Vagina (tissue), 2 donors: ENCODE measurements at places on chromosomes 4 and X.

DNA sequence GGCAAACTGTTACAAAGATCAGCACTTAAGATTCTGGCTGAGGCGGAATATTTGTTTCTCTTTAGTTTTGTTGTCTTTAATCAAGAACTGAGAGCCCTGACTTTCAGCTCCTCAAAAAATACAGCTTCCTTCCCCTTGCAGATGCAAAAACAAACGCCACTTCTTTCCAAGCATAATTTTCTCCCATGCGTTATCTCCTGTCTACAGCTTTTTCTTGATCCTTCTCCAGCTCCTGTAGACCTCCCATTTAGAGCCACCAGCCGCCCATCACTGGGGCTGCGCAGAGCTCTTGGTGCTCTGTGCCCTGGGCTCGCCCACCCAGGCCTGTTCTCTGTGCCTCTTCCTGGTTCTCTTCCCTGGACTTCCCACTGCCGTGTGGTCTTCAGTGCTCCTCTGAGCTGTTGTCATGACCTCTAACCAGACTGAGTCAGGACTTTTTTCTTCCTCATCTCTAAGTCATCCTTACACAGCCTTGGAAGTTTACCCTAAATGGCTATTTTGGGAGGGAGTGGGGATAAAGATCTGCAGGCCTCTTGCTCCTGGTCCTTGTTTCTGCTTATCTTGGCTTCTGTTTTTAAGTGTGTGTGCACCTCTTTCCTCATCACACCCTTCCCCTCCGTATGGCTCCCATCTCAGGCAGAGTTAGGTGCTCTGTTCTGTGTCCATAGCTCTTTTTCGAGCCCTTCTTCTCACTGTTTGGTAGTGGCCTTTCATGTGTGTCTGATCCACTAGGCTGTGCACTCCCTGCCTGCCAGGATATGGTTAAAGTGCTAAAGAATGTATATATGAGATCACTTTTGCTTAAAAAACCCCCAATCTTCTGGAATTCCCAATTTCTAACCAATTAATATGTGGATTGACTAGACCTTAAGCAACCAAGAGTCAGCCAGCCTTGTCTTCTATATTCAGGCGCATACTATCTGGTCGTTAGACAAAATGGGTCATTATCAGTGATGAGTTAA is 122.5 kb downstream of the PTTG2 start:
- no peak for DNase-seq

DNA sequence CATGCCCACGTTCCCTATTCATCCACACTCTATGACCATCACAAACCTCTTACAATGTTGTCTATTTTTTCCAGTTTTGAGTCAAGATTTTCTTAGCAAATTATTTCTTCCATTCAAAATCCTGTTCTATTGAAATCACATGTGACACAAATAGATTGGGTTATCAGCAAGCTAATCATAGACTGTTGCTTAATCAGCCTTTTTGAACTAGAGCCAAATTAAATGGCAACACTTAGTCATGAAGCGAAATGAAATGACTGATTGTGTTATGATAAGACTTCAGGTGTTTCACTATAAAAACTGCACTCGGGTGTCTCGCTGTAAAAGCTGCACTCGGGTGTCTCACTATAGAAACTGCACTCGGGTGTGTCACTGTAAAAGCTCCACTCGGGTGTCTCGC is 890.0 kb upstream of the FRG1 start:
- DNase-seq: no peak

- no peak for DNase-seq
Observed at GRCh38 chrX:64580605-64581004, 185.4 kb upstream of the MTMR8 start.

GRCh38 chrX:149871940-149872339 is 9.0 kb upstream of the MAGEA8 start:
- no peak for DNase-seq

DNA sequence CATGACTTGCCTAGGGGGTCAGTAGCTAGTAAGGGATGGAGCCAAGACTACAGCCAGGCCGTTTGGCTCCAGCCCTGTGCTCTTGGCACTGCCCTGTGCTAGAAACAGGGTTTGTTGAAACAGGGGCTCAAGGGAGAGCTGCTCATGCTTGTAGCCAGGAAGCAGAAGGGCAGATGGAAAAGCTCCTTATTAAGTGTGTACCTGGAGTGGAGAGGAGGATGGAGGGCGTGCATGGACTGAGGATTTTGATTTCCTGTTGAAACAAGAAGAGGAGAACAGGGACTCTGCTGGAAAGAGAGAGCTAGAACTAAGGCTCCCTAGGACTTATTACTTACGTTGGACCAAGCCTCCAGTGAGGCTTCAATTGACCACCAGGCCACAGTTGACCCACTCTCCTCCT is 363.0 kb downstream of the MID1IP1 start:
- peak; percentile 62 for DNase-seq

- DNase-seq: no peak
Observed at GRCh38 chrX:41043674-41044345, 41.4 kb upstream of the USP9X start.

DNA sequence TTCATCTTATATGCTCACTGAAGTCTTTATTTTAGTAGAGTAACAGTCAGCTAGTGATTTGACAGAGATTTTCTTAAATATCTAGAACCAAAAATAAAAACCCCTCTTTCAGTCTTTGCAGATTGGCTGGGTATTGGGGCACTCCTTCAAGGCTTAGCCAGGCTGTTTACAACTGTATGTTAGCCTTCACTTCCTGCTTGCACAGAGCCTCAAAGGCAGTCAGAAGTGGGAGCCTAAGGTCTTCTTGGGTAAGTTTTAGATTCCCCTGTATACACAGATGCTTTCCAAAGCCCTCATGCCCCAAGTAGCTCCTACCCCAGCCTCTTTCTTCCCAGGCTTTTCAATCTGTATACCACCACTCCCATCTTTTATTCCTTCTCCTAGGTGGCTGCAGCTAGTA is 136.1 kb upstream of the STIM2 start:
- DNase-seq: no peak

DNA sequence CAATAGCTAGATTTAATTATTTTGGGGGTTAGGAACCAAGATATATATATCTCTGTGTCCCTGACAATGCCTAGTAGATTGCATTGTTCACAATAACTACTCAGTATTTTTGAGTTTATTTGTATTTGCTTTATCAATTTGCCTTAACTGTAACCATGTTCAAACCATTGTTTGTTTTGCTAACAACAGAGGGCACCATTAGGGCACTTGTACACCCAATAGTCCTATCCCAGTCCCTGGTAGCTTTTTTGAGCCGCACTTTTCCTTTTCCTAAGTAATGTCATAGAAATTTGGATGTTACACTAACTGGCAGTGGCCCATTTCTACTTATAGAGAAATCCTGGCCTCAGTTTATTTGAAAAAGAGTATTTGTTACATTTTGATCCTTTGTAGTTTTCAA is 575 bp upstream of the KLHL5 start:
- no peak for DNase-seq
